NCI-H1092 treated with DMSO at 0.1 percent for 48 hours (cell line): ENCODE measurements at places on chromosomes 3 and 15.

GRCh38 chr3:54146506-54147239 is 24.3 kb downstream of the CACNA2D3 start:
- peak; percentile 34 for DNase-seq

- no peak for DNase-seq
Measured at GRCh38 chr15:77514641-77515402, 94.1 kb downstream of the HMG20A start.

DNA sequence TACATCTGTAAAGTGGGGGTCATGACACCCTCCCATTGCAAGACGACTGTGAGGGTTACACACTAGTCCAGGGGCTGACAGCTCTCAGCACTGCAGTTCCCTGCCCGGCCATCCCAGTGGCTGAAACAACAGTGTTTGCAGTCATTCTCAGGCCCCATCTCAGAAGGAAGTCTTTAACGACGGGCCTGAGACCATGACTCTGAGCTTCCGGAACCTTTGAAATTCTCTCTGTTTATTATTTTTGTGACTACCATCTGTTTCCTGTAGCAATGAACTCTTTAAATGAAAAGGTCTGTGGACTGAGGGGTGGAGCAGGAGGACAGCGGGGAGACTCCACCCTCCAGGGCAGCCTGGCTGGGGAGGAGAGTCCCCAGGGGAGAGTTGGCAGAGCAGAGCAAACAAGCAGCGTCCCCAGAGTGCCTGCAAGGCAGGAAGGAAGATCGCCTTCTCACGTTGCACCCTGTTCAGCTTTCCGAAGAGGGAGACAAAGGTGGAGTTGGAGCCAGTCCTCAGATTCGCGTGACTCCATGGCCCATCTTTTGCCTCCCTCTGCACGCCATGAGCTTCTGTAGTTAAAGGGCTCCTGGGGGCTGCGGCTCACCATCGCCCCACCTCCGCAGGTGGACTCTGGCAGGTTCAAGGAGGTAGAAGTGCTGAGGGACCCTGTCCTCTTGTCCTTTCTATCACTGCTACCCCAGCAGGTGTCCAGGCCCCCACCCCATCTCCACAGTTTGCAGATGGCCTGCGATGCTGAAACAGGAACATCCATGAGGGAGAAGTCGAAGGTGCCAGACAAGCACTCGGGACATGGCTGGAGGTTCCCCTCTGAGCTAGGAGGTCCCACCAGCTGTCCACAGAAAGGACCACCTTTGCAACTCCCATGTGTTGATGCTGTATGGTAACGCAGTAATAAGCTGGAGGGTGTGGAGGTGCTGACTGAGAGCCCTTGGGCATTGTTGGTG is 525.8 kb upstream of the PROK2 start:
- peak; percentile 76 for DNase-seq

DNA sequence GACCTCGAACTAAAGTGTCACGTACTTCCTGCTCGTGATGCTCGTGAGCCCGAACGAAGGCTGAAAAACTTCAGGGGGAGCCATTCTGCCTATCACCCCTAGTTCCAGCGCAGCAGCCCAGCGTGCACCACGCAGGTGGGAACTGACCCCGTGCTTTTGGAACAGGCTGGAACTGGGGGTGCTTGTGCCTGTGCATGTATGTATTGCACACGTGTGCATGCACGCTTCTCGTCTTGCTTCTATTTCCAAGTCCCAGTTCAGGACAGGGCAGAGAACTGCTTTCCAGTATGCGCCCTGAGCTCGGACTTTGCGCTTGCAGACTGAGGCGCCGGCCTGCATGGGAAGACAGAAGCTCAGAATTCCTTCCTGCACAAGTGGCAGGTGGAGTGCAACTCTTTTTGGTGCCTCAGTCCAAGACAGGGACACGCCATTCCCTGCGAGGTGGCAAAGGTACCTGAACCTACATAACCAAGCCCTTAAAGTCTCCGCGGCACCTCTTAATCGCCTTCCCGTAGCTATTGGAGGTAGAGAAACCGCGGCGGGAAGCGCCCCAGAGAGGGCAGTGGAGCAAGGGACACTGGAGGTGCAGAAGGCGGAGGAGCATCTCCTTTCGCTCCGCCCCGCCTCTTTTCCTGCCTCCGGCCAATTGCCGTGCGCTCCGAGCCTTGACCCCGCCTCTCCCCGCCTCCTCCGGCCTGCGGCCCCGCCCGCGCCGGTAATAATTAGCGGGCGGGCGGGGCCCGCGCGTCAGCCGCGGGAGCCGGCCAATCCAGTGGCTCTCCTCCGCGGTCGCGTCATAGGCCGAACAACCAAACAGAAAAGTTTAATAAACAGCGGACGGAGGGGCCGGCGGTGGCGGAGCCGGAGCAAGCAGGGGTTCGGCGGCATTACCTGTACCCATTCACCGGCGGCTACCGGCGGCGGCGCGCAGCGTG is at the start of gene ZFAND6:
Gene ZFAND6, plus strand, starts transcription at position 826 of the 935 bp plus-strand sequence. CDS start 60,669 bp downstream, outside the sequence.
- peak; percentile 92 for DNase-seq

DNA sequence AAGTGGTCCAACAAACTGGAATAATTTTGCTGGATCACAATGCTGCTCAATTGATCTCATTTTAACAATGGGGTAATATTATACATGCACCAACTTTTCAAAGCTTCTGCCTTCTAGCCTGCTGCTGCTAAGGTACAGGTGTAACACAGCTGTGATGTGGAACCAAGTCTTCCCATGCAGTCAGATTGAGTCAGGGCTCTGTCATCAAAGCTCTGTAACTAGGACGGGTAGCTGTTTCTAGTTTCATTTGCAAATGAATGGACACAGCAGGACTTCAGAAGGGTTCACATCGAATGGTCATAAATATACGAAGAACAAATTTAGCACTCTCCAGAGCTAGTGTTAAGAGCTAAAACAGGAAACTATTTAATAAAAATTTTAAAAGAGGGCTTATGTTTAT is 189.2 kb downstream of the USP13 start:
- no peak for DNase-seq

DNA sequence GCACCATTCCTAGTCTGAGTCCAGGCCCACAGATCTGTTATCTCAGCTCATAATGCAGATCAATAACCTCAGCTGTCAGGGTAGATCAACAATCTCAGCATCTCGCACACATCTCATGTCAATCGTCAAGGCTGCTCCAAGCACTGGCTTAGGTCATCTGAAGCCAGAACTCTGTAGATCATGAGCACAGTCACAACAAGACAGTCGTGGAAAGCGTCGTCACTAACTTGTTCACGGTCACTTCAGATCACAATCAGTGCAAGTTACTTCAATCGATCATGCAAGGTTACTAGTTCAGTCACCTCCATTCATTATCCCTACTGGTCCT is 71.8 kb downstream of the RBPMS2 start:
- peak; percentile 46 for DNase-seq

- no peak for DNase-seq
Measured at GRCh38 chr3:170154569-170155143, 26.9 kb downstream of the PHC3 start.

DNA sequence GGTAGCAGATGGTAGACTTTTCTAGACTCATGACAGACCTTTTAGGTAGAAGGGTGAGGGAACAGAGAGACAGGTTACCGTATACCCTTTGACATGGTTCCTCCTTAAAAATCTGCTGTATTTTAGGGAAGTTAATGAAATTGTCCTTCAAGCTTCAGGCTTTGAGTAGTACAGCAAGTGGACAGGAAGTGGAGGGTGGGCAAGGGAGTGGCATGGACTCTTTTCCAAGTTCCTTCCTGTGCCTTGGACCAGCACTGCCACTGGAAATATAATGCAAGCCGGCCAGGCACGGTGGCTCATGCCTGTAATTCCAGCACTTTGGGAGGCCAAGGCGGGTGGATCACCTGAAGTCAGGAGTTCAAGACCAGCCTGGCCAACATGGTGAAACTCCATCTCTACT is 156.1 kb upstream of the LRRFIP2 start:
- DNase-seq: no peak

DNA sequence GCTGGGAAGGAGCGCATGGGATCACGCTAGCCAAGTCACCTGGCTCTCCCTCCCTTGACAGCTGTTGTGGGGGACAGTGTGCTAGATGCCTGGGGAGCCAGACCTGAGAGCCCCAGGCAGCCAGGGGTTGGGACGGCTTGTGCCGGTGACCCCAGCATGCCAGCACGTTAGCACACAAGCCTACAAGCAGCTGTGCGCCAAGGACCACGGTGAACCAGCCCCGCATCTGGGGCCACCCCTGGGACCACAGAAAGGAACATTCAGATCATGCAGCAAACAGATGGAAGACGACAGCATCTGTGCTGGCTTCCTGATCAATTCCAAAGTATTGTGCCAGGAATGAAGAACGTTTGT is 64.8 kb downstream of the NTRK3 start:
- no peak for DNase-seq

DNA sequence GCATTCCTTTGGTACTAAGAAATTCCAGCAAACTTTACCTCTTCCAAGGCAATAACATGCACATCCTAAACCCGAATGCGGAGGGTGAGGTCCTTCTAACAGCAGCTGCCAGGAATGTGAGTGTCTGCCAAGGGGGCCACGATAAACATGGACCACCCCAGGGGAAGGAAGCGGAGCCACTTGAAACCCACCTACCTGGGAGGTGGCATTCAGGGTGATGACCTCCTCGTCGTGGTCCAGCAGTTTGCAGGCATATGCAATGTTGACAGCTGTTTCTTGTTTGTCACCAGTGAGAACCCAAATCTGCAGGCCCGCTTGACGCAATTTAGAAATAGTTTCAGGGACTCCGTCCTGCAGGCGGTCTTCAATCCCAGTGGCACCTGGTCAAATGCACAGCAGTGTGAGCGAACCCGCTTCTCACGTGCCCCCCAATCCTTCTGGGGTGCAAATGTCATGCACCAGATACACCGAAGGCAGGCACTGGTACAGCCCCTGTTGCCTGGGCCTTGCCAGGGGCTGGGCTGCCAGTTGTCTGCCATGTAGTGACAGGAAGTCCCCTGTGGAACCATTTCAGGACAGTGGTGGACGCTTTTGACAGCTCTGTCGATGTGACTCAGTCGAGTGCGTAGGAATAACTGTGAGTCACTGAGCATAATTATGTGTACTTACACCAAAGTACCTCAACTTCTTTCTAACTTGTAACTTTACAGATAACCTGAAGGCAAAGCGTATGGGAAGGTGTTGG is 161.2 kb downstream of the ATP10A start:
- no peak for DNase-seq

GRCh38 chr3:52679811-52680210 is 5.9 kb downstream of the PBRM1 start:
- DNase-seq: no peak

DNA sequence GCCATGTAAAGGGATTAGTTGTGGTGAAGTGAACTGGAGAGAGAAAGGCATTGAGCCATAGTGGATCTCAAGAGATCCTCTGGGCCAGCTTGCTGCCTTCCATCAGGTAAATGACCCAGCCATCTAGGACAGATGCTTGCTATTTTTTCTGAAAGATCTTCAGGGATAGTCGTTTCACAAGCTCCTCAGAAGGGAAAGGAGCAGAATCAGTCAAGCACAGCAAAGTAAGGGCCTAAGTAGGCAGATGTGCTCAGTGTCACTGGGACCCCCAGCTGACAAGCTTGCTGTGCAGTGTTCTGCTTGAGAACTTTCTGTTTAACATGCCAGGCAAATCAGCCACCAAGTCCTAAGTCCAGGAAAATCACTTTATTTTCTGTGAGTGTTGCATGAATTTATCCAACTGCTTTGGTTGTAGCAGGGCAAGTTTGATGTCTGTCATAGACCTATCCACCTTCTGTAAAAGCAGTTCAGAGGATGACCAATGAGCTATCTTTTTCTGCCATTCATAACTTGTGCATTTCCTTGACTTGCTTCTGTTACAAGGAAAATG is 319.8 kb downstream of the IL5RA start:
- no peak for DNase-seq

DNA sequence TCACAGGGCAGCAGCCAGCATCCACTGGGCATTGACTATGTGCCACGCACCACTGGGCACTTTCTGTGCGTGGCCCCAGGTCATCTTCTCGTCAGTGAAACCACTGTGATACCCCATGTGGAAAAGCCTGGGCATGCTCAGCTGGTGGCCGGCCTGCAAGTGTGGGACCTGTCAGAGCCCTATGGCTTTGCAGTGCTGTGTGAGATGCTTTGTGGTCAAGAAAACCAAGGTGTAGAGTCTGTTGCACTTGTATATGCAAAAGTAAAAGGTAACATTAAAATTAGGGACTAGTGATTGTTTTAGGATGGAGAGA is 69.5 kb downstream of the PGPEP1L start:
- no peak for DNase-seq

GRCh38 chr3:123712077-123712860 is 127.4 kb upstream of the HACD2 start:
- no peak for DNase-seq

- no peak for DNase-seq
Measured at GRCh38 chr15:57782731-57783130, 76.2 kb downstream of the POLR2M start.

DNA sequence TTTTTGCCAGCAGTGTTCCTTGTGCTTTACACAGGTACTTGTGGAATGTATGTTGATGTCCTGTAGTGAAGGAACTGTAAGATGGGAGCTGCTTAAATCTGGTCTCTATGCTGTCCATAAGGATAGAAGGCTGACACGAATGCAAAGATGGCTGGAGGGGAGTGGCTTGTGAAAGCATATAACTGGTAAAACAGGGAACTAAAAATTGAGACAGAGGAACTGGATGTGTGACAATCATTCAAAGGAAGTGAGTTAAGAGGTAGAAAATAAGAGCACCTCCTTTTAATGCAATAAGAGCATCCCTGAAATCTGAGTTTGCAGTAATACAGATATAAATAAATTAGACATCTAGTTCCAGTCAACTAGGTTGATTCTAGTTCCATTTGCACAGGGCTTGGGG is 35.2 kb downstream of the RNF13 start:
- no peak for DNase-seq

DNA sequence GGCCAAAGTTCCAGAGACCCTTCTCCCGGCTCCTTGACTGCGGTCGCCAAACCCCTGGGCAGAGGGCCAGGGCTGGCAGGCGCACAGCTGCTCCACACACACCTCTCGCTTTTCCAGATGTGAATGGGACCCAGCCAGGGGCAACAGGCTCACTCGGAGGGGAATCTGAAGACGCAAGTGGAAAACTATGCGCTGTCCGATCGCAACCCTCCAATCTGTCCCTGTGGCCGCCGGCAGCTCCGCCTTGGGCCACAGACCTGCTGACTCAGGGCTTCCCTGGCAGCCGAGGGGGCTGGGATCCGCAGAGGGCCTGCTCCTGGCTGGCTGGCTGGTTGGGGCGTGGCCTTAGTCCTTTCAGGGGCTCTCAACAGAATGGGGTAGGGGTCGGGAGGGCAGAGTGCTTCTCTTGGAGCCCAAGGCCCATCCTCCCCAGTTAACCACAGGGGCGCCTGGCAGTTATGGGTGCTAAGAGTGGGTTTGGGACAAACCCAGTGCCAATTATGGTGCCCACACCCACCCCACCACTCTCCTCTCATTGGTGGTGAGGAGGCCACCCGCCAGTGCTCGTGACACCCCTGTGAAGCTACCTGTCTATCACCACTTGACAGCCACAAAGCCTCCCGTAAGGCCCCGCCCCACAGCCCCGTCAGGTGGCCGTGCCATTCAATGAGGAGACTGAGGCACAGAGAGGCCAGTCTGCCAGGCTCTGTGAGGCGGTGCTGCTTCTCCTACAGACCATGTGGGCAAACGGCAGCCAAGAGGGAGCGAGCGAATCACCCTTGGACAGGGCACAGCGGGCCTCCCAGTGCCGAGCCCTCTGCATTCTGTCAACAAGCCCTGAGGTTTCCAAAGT is 53.8 kb downstream of the IQSEC1 start:
- DNase-seq: peak; percentile 52
